ENCODE measurements at places on chromosomes 13 and 19.

GRCh38 chr19:17409990-17410389 is 4.6 kb upstream of the BST2 start:
- no peak for DNase-seq

DNA sequence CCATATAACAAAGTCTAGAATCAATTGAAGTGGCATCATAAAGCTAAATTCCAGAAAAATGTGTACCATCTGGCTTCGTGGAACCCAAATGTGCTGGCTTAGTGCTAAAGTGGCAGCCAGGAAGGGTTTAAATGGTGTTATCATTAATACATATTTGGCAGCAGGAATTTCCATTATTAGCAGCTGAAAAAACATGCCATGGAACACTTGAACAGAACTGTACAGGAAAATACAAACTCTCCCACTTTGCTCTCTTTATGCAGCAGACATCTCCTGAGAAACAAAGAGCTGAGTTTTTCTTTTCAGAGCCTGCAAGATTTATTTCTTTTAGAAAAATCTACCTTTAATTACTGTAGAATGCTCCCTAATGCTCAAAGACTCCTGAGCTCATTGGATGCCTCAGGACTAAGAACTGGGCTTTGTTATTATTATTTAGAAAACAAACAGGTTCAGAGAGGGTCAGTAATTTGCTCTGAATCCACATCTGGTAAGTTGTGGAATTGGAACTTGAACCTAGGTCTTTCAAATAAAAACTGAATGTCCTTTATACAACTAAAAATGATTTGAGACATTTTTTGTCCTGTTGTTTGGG is 179.0 kb downstream of the LACC1 start:
- DNase-seq, result no peak

GRCh38 chr13:22235285-22235949 is 564.5 kb downstream of the FGF9 start:
- DNase-seq, result no peak

- DNase-seq, result no peak
Observed at GRCh38 chr19:2127758-2128157, 23.6 kb downstream of the AP3D1 start.

GRCh38 chr13:112951674-112952371 is 17.2 kb upstream of the MCF2L start:
- DNase-seq, result no peak

Data from NCI-H187 (cell line).